Activated naive CD8-positive, alpha-beta T cell treated with anti-CD3 and anti-CD28 coated beads, Interleukin-2, amount 50 U/mL, for 24 hours (primary cell): ENCODE measurements at places on chromosomes 1 and 21.
A peak's percentile ranks its signal among the peaks of the same experiment; 100 is the strongest.

DNA sequence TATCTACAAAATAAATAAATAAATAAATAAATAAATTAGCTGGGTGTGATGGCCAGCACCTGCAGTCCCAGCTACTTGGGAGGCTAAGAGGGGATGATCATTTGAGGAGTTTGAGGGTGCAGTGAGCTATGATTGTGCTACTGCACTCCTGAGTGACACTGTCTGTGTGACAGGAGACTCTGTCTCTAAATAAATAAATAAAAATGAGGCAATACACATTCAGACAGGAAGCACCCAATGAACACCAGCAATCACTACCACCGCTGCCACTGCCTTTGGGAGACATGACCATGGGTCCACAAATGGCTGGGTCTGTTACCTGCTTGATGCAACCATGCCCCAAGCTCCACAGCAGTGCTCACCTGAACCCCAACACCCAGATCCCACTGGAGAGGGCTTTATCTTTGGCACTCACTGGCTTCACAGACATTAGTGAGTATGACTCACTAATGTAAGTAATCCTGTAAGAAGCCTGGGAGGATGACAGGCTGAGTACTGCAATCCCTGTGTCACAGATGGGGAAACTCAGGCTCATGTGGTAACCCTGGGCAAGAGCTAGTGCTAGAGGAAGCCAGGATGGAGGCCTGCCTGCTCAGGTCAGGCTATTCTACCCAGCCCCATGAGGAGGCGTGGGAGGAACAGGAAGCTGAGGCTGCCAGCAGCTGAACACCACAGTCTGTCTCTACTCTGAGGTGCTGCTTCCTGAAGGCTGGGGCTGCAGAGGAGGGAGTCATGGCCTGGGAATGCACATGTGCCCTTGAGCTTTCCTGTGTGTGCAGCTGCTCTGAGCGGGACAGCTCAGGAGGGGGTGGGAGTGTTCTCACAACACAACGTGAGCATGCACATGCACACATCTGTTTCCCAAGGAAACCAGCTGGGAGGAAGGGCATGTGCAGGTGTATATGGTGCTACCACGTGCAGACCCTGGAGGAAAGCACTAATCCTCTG, 43.0 kb downstream of the SLC9A1 start:
- peak; percentile 74 for DNase-seq

DNA sequence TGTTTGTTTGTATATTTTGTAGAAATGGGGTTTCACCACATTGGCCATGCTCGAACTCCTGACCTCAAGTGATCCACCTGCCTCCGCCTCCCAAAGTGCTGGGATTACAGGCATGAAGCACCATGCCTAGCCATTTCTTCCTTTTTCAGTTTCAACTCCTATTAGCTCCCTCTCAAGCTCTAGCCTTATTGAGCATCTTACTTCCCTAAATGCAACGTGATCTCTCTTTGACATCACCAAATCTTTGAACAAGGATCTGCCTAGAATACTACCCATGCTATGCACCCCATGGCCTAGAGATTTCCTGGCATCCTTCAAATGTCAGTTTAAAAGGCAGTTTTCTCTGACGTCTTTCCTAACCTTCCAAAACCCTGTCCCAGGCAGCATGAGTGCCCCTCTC, 91.1 kb upstream of the NR5A2 start:
- no peak for DNase-seq

DNA sequence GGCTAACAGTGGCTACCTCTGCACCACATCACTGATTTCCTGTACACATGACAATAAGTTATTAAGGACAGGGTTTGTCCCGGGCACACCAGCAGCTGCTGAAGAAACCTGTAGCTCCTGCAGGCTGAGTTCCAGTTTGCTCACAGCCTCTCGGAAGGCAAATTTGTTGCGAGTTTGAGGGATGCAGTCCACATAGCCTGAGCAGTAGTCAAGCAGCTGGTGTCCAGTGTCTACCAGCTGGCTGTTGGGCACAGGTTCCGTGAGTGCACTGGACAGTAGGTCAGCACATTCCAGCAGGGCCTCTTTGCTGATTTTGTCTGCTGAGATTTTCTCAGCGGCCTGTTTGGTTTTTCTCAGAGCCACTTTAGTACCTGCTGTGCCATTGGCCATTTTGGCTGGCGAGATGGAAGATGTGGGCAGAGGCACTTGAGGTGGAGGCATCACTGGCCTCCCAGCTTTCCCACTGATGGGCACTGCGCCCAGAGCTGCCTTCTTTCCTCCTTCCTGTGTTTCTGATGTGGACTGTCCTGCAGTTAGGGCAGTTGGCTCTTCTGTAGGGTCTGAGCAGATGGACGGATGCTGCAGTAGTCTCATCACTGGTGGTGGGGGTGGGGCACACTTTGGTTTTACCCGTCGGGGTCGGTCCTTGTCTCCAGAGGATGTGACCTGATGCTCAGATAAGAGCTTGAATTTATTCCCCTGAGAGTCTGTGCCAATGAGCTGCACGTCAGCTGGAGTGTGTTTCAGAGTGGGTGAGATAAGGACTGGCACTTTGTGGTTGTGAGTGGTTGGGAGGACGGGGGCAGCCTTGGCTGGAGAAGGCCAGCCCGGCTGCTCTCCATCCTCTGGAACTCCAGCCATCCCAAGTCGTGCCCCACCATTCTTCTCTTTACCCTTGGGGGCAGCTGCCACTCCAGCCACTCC, 26.1 kb downstream of the TOR3A start:
- no peak for DNase-seq

- no peak for DNase-seq
These were observed 44.7 kb downstream of the ZNF326 start for GRCh38 chr1:90039652-90040051.

DNA sequence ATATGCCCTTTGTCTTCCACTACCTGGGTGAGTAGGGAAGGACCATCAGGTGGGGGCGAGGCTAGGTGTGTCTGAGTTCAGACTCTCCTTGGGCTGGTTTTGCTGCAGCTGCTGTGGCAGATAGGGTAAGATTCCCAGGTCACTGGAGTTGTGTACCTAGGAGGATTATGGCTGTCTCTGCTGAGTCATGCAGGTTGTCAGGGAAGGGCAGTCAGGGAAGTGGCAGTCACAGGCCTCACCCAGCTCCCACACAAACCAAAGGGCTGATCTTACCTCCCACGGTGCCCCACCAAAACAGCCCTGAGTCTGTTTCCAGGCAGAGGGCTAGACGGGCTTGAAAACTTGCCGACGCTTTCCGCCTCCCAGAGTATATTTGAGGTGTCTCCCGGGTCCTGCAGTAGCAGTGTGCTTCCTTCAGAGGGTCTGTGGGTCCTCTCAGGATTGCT, 201.6 kb upstream of the PLXNA2 start:
- DNase-seq = no peak

- no peak for DNase-seq
These were observed 59.0 kb downstream of the ERI3 start for GRCh38 chr1:44296086-44296485.

DNA sequence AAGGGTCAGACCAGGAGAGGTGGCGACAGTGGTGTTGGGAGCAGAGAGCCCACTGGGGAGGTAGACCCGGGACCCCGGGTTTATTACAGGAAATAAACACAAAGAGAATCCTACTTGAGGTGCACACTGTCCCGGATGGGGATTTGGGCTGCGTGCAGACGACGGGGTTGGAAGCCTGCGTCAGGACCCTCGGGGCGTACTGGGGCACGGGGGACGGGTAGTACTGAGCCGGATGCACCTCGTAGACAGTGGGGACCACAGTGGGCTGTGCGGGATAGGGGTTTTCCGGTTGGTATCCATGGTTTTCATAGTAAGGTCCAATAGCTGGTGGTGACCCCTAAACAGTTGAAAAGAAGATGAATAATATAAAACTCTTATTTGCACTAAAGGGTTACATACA, 13.7 kb downstream of the TMPRSS2 start:
- no peak for DNase-seq

DNA sequence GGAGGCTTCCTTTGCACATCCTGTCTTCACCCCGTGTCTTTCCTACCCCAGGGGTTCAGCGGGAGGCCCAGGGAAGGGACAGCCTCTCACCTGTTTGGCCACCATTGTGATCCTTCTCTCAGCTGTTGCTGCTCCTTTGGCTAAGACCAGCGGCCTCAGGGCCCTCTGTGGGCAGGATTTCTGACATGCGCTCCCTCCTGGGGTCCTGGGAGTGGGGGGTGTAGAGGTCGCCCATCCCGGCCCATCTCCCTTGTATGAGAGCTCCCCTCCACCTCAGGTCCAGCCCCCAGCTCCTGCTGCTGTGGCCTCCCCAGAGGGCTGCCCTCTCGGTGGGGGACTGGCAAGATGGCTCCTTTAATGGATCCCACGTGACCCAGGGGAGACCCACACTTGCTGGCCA, 120.5 kb downstream of the PRDM2 start:
- DNase-seq = no peak

- no peak for DNase-seq
These were observed 39.7 kb downstream of the SKI start for GRCh38 chr1:2267862-2268261.

DNA sequence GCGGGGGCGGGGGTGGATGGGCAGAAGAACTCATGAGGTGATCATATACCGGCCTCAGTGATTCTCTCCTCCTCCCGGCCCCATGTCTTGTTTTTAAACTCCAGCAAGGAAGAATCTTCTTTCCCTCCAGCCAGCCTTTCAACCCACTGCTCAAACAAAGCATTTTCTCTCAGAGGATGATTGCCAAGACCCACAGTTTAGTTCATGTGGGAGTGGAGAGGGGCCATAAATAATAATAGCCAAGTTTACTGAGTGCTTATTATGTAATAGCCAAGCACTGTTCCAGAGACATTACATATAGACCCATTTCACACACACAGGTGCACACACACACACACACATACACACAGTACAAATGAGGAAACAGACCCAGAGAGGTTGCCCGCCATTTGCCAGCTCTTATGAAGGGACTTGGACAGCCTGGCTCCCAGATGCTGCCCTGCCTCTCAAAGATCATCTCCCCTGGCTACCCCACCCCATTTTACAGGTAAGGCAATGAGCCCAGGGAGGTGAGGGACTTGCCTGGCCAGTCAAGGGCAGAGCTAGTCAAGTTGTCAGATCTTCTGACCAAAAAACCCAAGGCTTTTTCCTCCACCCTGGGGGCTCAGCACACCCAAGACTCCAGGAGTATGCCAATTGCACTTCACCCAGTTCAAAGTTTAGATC, 18.0 kb upstream of the BCAR3 start:
- DNase-seq = no peak

- DNase-seq = no peak
These were observed 50.8 kb downstream of the CRP start for GRCh38 chr1:159663552-159663951.

- DNase-seq = no peak
These were observed 15.1 kb downstream of the GJA5 start for GRCh38 chr1:147745271-147745670.

DNA sequence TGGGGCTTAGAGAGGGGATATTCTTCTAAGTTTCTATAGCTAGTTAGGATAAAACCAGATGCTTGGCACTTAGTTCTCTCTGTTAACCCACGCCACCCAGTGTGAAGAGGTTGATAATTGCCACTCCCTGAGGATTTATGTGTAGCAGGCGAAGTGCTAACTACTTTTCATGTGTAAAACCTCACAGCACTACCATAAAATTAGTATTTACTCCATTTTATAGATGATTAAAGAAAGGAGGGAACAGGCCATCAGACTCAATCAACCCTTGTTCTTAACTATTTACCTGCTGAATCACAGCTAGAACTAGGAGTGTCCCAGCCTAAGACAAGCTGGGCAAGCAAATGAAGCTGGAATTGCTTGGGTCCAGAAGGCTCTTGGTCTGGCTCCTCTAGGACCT, 8.9 kb downstream of the LIN28A start:
- DNase-seq = no peak

DNA sequence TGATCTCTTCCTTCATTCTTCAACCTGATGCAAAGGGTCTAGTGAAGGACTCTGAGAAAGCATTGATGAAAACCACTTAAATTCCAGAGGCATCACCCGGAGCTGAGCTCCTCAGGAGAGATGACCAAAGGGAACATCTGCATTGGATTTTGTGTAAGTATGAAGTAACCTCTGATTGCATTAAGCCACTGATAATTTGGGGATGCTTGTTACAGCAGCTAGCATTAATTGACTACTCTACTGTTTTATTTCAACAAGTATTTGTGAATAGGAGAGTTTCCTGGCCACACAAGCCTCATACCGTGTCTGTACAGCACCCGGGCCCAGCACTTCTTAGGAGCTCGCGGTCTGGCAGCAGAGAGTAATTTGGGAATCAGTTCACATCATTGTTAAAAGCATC, 250.7 kb upstream of the POU3F1 start:
- DNase-seq = no peak

- no peak for DNase-seq
These were observed 19.1 kb downstream of the SLC25A33 start for GRCh38 chr1:9558271-9558945.

DNA sequence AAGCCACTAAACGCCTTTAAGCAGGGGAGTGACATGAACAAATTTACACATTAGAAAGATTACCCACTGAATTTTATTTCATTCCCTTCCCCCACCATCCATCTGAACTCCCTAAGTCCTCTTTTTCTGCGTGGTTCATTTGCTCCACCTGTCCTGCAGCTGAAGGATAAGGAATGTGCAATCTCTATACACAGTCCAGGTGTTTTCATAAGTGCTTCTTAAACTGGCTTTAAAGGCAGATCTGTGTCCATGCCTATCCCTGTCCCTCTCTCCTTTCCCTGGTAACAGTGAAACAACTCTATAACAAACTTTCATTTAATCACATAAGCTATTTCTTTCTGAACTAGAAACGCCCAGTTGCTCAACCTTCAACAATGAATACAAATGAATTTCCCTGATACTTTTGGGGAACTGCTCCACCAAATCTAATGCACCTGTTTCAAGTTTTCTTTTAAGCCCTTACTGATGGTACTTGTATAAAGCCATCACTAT, 8.4 kb downstream of the GSTM3 start:
- no peak for DNase-seq

- DNase-seq = no peak
These were observed 99.7 kb downstream of the PRDM16 start for GRCh38 chr1:3168678-3169077.

- DNase-seq = no peak
These were observed 9.5 kb downstream of the IL6R start for GRCh38 chr1:154414606-154415005.

- no peak for DNase-seq
These were observed 11.7 kb downstream of the PKN2 start for GRCh38 chr1:88695781-88696180.
